ENCODE measurements at places on chromosomes 6 and 20.

DNA sequence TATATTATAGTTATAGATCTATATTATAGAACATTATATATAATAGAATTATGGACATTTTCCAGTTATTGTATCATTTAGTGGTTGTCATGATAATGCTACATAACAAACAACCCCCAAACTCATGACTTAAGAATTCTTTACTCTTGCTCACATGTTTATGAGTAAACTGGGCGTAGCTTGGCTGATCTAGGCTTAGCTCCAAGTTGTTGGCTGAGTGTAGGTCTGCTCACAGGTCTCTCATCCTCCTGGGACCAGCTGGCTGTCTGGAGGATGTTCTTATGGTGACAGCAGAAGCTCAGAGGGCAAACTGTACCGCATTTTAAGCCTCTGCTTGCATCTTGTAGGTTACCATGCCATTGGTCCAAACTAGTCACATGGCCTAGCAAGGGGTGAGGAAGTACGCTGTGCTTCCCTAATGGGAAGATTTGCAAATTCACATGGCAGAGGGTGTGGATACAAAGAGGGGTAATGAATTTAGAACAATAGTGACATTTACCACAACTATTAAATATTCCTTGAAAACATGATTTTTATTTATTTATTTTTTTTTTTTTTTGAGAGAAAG, 34.2 kb downstream of the ARHGAP40 start:
- DNase-seq = no peak

DNA sequence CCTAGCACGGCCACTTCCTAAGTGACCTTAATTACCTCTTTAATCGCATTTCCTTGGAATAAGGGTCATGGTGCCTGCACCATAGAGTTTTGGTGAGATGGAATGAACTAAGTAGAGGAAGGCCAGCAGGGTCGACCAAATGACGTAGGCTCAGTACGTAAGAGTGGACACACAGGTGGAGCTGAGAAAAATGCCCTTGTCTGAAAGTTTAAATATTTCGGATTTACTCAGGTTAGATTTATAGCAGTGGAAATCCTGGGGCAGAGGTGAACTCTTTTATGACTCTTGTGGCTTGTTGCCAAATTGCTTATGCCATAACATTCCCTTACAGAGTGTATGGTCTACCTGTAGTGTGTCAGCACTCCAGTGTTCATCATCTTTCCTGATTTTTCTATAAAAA, 23.6 kb upstream of the BTBD3 start:
- DNase-seq = no peak

DNA sequence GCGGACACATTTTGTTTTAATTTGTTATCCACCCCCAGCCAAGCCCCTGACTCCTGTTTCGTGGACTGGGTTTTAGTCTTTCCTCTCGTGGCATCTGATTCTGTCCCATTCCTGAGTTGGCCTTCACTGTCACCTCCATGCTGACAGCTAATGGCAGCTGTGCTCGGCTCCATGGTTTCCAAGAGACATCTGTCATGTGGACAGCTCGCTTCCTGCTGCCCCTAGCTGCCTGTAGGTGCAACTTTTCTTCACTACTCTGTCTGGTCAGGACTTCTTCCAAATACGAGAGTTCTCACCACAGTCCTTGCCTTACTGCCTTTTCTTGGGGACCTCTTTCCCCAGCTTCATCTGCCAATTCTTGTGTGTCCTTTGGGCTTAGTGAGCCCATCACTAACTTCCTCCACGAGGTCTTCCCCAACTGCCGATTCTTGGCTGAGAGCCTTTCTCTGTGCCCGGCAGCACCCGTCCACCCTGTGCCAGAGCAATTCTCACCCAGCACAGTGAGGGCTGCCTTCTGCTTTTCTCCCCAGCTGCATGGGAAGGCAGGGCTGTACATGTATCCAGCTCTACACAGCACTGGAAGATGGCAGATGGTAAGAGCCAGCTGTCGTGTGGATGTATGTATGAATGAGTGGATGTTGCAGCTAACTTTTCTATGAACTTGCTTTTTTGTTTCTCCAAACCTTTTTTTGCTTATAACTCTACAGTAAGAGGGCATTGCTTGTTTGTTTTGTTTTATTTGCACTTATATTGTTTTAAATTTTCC, 140.4 kb downstream of the F13A1 start:
- no peak for DNase-seq

- DNase-seq = no peak
Observed at GRCh38 chr6:110979565-110980101, 2.2 kb upstream of the RPF2 start.

DNA sequence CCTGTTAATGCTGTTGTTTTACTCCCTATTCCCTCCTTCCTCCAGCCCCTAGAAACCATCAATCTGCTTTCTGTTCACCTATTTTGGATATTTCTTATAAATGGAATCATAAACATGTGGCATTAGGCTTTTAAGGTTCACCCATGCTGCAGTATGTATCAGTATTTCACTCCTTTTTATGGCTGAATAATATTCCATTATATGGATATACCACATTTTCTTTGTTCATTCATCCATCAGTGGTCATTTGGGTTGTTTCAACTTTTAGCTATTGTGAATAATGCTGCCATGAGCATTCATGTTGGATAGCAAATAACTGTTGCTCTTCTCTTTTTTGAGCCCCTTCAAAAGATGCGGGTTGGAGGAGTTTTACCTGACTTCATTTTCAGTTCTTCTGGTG, 89.2 kb downstream of the GCLC start:
- no peak for DNase-seq

GRCh38 chr6:22466665-22467245, 102.6 kb upstream of the HDGFL1 start:
- no peak for DNase-seq

DNA sequence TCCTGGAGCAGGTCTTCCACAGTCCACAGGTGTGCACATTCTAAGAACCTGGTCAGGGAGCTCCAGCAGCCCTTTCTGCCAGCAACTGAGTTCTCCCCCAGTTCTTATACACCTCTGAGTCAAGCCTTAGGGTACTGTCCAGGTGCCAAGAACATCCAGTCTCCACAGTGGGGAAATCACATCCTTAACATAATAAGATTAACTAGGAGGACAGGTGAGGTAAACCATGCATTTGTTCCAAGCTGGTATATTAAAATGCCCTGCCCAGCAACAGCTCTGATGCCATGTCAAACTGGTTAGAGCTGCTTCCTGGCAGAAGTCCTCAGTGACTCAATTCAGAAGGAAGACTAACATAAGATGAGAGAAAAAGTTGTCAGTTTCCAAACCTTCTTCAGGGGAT, 303.9 kb upstream of the SGK1 start:
- DNase-seq = no peak

GRCh38 chr20:46826343-46826984, 68.2 kb upstream of the EYA2 start:
- DNase-seq = no peak

GRCh38 chr6:43454290-43454695, 1.1 kb downstream of the DLK2 start:
- no peak for DNase-seq
